ENCODE measurements at places on chromosomes 5 and 9.

GRCh38 chr9:21862871-21863270, 60.4 kb downstream of the MTAP start:
- no peak for DNase-seq

DNA sequence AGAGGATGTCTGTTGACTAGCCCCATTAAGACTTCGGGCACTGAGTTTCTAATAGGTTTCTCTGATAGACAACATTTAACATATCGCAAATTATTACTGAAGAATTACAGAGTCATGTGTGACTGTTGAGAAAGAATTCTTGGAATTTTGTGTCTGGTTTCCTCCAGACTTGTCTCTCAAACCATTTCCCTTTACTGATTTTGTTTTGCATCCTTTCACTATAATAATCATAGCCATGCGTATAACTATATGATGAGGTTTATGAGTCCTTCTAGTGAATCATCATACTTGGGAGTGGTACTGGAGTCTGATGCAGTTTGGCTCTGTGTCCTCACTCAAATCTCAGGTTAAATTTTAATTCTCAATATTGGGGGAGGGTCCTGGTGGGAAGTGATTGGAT, 27.0 kb downstream of the ZNF169 start:
- no peak for DNase-seq

DNA sequence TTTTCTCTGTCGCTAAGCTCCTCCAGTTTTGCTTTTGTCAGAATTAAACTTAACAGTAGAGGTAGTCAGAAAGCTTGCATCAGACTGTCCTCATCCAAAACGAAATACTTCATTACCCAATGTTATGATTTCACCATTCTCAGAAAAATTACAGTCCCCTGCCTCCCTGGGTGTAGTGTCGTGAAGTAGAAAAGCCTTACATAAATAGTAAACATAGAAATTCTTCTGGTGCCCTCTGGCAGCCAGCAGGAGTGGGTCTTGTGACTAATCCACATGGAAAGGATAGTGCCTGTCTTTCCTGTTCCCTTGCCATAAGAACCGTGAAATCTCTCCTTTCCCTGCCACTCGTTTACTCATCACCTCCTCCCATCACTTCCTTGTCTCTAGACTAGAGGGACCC, 230.6 kb downstream of the GNA14 start:
- no peak for DNase-seq

GRCh38 chr5:155052532-155052931, 39.0 kb downstream of the KIF4B start:
- no peak for DNase-seq

- no peak for DNase-seq
Measured at GRCh38 chr5:75438722-75439121, 72.7 kb downstream of the CERT1 start.

- DNase-seq, result no peak
Measured at GRCh38 chr5:52875827-52876226, 88.1 kb downstream of the ITGA1 start.

GRCh38 chr9:134971696-134972095, 54.0 kb upstream of the FCN1 start:
- no peak for DNase-seq

DNA sequence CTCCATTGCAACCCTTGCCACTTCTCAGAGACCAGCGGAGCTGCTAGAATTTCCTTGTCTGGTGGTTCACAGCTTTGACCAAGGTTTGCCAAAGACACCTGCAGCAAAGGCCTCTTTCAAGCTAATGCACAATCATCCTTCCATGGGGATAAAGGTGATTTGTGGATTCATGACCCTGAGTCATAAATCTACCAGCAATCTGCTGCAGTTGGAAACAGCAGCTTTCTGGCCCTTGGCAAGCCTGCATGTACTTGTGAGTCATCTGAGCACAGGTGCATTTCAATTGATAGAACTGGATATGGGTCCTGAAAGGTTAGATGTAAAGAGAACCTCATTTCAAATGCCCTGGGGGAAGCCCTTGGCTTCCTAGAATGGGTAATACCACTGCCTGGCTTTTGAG, 21.6 kb upstream of the TCF7 start:
- no peak for DNase-seq
